ENCODE measurements at places on chromosomes 4 and X. TPM values are rescaled to one million over a fixed set of nuclear protein-coding genes. Genes with fewer than 3 reads are reported as not detected.

Gene MXRA5
- total RNA-seq: 2.5 TPM

Gene PPEF1
- not detected for total RNA-seq

Gene PRKG2
- 3.2 TPM for total RNA-seq

Gene SPIN4
- 5.8 TPM for total RNA-seq

Gene FOXR2
- total RNA-seq: not detected

Gene BEND2
- not detected for total RNA-seq

Gene PRSS12
- 1.1 TPM for total RNA-seq

Gene STIM2
- total RNA-seq: 30.5 TPM

DNA sequence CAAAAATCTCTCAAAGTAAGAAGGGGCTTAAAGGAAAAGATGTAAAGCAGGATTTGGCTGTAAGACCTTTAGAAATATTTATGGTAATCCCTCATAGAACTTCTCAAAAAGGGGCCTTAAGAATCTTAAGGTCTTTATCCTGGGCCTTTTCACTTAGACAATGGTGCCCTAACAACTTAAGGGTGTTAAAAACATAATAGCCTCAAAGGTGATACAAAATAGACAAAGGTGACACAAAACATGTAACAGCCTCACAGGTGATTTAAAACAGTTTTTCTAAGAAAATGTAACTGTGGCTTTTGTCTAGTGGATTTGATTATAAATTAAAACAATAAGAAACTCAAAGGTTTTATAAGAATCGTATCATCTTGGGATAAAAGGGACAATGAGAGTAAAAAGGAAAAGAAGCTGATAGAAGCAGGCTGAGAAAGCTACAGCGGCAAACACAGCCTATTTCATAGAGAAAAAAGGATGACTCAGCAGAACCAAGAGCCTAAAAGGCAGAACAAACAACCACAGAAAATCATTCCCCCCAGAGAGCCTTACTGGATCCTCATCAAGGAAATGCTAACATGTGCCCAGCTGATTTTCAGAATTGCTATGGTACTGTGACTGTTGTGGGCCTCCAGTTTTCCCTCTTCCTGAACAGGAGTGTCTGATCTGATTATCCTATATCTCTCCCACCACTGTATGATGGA, 164.3 kb downstream of the STPG2 start:
- DNase-seq: no peak

GRCh38 chr4:81412946-81413495, 58.7 kb downstream of the RASGEF1B start:
- no peak for DNase-seq

- DNase-seq: no peak
These were observed 11.6 kb downstream of the NPY2R start for GRCh38 chr4:155220025-155220424.

DNA sequence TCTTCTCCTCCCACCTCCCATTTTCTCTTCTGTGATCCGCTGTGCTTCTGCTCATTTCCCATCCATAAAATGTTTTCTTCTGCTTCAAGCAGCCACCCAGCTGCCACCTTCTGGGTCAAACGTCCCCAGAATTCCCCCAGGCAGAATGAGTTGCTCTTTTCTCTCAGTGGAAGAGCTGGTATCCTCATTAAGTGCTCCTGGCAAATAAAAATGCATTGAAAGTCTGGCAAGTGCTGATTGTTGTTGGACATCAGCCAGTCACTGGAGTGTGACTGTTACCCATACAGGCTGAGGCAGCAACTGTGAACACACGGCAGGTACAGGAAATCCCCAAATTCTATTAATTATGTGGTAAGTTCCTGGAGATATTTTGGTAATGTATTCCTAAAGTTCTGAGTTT, 52.6 kb downstream of the LIMCH1 start:
- no peak for DNase-seq

DNA sequence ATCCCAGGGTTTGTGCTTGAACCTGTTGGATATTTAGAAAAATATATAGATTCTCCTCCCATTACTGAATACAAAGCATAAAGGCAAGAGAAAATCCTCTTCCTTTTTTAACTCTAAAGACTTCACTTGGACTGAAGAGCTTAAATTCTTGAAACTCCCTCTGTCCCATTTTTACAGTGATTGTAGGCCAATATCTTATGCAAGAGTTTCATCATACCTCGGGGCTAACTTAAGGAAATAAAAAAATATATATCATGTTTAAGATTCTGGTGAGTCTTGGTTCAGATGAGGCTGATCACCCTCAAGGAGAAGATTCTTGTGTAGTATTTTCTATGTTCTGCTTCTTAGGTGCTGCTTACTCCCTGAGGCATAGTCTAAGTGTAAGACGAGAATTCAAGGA, 1449.6 kb downstream of the C4orf33 start:
- no peak for DNase-seq

- no peak for DNase-seq
These were observed 447.8 kb downstream of the NLGN4X start for GRCh38 chrX:5780821-5781220.

DNA sequence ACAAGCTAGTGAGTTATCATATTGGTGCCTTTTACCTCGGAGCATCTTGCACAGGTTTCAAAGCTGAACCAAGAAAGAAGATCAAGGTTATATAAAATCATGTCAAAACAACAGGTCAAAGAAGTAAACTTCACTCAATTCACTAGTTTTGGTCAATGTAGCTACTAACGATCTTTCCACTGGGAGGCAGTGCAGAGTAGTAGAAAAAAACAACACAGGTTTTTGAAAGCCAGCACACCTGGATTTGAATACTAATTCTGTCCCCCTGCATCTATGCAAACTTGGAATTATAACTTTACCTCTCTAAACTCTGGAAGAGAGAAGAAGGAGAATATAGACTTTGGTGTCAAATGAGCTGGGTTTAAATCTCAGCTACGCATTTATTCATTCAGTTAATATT, 266.1 kb downstream of the GRIA3 start:
- DNase-seq: no peak

GRCh38 chrX:94936722-94937121, 1262.7 kb downstream of the FAM133A start:
- no peak for DNase-seq

- no peak for DNase-seq
These were observed 13.3 kb downstream of the SLC38A5 start for GRCh38 chrX:48456628-48457331.

DNA sequence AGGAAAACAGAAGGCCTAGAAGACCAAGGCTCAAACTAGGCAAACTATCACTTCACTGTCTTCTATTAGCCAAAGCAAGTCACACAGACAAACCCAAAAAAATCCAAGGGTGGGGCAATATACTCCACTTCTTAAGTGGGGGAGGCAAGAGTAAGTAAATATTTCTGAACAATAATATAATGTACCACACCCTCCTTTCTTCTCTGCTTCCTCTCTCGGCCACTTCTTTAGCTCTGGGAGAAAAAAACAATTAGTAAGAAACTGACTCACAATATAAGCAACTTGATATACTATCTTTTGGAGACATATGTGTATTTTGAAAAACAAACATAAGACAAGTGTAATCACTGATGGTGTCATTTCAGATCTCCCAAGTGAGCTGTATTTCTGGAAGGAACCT, 14.8 kb downstream of the DCAF8L1 start:
- no peak for DNase-seq

GRCh38 chrX:133437356-133437755, 22.1 kb upstream of the GPC4 start:
- DNase-seq: no peak

All from sciatic nerve (tissue), 2 donors.